ENCODE measurements at places on chromosomes 16 and 17. TPM values are rescaled to one million over a fixed set of nuclear protein-coding genes. Genes with fewer than 3 reads are reported as not detected.

The RND2 gene
- total RNA-seq, result 0.06 TPM

The CYTH1 gene
- total RNA-seq, result 26.1 TPM

The PRSS36 gene
- total RNA-seq, result 0.40 TPM

The PTX4 gene
- total RNA-seq, result not detected

The SLC47A1 gene
- total RNA-seq, result not detected
